ENCODE measurements at places on chromosomes 3 and 15. TPM values are rescaled to one million over a fixed set of nuclear protein-coding genes. Genes with fewer than 3 reads are reported as not detected.

GRCh38 chr3:46127503-46127902 lies 80.6 kb downstream of the CCR1 start:
- no peak for DNase-seq

DNA sequence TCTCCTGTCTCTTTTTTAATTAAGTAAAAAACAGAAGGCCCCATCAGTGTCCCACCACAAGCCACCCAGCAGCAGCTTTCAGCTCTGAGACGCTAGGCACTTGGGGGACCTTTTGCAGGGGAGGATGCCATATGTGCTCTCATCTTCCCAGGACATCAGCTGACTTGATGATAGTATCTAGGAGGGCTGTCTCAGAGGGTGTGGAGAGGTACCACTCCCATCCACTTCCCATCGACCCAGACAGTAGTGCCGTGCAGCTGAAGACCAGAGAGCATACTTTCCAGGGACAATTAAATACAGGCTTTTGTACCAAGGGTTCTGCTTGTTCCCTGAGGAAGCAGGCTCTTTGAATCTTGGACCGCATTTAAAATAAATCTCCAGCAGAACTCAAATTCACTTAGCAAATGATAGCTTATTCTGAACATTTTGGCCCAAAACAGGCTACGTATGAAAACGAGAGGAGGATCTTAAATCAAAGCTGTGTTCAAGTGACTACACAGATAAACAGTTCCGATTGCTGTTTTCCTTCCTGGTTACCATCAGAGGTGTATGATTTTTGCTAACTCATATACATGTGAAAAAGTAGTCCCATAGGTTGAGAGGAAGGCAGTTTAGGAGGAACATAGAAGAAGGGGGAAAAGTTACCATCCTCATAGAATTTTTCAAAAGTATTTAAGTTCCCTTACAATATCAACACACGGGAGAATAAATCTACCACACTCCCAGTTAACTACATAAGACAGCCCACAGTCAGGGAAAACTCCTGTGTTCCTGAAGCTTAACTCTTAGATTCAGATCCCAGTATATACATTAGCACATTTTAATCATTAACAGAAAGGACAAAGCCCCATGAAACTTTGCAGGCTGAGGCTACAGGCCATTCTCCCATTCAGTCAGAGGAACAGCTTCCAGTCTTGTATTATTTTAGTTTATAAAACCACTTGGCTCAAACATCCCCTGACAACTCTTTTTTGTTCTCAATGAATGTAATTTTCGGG lies 9.5 kb downstream of the WNT5A start:
- DNase-seq, result peak; percentile 22

GRCh38 chr15:50257332-50257731 lies 8.2 kb downstream of the HDC start:
- DNase-seq, result no peak

DNA sequence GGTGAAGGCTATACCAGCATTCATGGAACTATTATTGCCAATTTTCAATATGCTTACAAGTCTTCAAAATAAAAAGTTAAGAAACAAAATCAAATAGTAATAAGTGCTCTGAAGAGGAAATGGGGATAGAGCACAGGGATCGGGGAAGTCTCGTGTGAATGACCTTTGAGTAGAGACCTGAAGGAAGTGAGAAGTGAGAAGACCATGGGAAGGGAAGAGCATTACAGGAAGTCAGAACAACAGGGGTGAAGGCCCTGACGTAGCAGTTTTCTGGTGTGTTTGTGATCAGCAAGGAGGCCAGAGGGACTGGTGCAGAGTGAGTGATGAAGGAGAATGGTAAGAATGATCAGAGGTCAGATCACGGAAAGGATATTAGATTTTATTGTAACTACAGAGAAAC lies 48.1 kb downstream of the STAC start:
- DNase-seq, result no peak

The CNTN6 gene
- total RNA-seq, result 1.9 TPM

The SPATA12 gene
- total RNA-seq, result 0.10 TPM

GRCh38 chr3:107416138-107416537 lies 38.9 kb downstream of the CCDC54 start:
- DNase-seq, result no peak

- DNase-seq, result no peak
Observed at GRCh38 chr15:78620527-78621421, at the start of gene CHRNA3. Gene CHRNA3, minus strand, starts transcription at chr15:78620996. Its CDS starts 202 bp downstream, at chr15:78620794.

DNA sequence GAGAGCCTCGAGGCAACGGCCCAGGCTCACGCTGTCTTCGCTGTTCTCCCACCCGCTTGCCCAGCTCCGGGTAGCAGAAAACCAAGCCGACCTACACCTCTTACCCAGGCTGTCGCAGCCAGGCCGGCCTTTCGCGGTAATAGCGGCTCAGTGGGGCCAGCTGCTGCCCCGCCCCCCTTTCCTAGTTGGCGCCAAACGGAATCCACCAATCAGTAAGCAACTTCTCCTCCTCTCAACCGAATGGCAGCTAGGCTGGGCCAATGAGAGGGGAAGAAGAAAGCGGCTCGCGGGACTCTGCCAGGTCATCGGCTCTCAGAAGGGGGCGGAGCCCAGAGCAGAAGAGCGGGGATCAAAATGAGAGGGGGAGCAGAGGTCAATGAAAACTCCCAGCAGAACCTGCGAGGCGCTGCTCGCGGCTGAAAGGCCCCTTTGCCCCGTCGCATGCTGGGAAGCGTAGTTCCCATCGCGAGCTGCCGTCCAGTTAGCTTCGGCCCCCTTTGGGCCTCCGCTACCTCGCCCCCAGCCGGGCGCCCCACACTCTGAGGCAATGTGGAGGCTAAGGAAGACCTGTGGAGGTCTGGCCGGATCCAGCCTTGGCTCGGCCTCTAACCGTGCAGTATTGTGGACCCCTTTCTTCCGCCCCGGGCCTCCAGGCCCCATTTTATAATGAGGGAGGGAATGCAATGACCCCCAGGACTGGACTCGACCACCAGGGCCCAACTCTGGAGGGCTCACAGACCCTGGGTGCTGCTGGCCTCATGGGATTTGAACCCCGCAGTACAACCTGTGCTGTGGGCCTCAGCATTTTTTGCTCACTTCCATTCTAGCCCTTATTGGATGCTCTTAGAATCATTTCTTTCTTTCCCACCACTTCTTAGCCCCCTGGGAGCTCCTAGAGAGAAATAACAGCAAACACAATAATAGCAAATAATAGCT lies at the start of gene CDC25A:
TSS of gene CDC25A (minus strand) at position 152 of the 936 bp plus-strand sequence. CDS start 470 bp downstream, outside the sequence.
- DNase-seq, result peak; percentile 97

DNA sequence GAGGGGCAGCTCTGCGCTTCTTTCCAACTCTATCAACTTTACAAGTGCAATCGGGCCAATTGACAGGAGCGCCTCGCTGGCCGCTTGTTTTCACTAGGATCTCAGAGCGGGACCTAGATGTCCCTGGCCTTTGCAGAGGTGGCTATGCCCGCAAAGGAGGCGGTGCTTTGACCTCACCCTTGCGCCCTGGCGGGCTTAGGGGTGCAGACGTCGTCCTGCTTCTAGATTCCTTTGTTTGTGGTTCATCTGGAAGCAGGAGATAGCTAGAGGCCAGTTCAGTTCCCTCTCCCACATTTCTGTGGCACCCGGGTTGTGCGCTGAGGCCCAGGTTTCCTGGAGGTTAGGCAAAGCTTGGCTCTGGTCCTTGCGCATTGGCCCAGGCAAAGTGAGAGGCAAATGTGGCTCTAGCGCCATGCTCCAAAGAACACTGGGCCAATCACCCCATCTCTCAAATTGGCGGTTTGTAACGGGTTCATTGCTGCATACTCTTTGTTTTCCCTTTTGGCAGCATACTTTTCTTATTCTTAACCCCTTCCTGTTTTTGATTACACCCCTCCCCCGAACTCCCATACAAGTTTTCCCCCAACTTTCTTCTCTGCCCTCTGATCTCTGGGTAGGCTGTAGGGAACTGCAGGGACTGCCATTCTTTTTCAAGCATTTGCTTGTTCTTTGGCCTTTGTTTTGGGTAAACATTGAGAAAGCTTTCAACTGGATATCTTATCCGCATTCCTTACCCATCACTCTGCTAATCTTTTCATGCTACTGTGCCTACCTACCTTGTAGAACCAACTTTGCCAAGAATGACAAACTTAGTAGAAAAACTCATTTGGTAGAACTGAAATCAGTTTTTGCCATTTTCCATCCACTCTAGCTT lies 1.4 kb downstream of the PPM1L start:
- DNase-seq, result no peak

GRCh38 chr3:84275532-84275931 lies 683.3 kb upstream of the CADM2 start:
- no peak for DNase-seq

- DNase-seq, result no peak
Observed at GRCh38 chr3:120339362-120339761, 9.8 kb downstream of the LRRC58 start.

The USP3 gene
- 59.3 TPM for total RNA-seq

GRCh38 chr3:113455446-113455845 lies 14.2 kb upstream of the CFAP44 start:
- no peak for DNase-seq

DNA sequence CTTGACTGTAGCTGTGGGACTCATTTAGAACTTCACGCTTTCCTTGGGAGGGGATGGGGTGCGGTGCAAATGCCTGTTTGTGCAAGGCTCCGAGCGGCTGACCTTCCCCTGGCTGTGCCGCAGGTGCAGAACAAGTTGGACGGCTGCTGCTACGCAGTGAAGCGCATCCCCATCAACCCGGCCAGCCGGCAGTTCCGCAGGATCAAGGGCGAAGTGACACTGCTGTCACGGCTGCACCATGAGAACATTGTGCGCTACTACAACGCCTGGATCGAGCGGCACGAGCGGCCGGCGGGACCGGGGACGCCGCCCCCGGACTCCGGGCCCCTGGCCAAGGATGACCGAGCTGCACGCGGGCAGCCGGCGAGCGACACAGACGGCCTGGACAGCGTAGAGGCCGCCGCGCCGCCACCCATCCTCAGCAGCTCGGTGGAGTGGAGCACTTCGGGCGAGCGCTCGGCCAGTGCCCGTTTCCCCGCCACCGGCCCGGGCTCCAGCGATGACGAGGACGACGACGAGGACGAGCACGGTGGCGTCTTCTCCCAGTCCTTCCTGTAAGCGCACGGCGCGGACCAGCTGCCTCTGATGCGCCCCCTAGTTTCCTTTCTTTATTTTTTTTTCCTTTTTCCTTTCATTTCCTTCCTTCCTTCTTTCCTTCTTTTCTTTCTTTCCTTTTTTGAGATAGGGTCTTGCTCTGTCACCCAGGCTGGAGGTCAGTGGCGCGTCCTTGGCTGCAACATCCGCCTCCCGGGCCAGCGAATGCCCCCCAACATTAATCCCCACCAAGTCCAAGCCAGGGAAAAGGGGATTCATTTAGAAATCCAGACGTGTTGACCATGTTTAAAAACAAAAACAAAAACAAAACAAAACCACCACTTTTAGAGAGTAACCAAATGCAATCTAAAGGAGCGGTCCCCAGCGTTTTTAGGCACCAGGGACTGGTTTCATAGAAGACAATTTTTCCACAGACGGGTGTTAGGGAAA lies 42.7 kb downstream of the EIF2AK4 start:
- DNase-seq, result peak; percentile 55

- DNase-seq, result no peak
Observed at GRCh38 chr15:69562564-69562963, 109.9 kb downstream of the RPLP1 start.

DNA sequence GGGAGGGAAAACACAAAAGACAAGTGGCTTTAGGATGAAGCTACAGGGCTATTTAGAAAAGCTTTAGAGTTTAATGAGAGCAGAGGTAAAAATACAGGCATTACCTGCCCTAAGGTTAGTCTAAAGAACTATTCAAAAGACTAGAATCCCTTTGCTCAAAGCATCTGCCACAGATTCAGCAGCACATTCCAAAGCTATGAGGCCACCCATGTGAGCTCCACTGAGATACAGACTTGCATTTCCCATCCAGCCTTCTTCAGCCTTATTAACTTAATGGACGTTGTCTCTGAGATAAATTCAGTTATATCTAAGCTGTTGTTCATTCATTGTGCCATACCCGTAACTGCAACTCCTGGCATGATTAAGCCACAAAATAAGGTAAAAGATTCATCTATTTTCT lies 25.4 kb downstream of the CXCR6 start:
- peak; percentile 23 for DNase-seq

DNA sequence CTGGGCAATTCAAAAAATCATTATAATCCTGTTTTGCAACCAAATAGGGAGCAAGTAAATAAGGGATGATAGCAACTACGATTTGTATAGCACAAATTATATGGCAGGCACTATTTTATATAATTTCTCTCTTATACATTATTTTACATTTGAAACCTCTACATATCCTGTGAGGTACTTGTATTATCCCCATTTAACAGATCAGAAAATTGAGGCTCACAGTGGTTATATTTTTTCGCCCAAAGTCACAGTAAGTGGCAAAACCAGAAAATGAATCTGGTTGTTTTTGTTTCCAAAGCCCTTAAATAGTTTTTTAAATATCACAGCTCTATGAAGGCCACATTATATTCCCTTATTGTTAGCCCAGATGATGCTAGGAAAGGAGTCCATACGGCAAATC lies 74.3 kb downstream of the MLH1 start:
- DNase-seq, result no peak

DNA sequence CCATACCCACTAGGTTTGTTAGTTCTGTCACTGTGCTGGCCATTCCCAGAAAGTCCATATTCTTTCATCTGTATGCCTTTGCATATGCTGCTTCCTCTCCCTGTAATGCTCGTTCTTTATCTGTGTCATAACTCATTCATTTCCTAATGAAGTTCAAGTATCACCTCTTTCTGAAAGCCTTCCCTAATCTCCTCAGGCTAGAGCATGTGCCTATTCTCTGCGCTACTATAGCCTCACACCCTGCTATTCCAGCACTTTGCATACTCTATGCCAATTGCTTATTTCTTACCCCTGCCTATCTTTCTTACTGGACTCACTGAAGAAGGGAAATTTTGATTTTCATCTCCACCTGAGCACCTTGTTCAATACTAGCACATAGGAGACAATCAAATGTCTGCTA lies 25.6 kb upstream of the C2CD4B start:
- no peak for DNase-seq

The TRPM1 gene
- total RNA-seq, result 3.5 TPM

The BCHE gene
- total RNA-seq, result 28.8 TPM

DNA sequence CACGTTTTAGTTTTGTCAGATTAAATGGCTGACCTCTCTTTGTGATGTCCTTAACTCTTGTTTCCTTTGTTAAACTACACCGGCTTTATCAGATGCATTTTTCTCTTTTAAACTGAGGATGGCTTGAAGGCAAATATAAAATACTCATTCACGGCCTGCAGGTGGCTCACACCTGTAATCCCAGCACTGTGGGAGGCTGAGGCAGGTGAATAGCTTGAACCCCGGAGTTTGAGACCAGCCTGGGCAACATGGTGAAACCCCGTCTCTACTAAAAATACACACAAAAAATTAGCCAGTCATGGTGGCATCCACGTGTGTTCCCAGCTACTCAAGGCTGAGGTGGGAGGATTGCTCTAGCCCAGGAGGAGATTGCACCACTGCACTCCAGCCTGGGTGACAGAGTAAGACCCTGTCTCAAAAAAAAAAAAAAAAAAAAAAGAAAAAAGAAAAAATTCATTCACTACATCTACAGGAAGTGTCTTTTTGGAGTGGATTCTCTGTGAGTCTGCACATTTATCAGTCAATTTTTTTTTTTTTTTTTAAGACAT lies 34.7 kb upstream of the SACM1L start:
- no peak for DNase-seq

GRCh38 chr3:59245300-59245858 lies 195.6 kb upstream of the CFAP20DC start:
- no peak for DNase-seq

GRCh38 chr3:17063596-17063995 lies 178.8 kb downstream of the PLCL2 start:
- no peak for DNase-seq

GRCh38 chr3:172142051-172142863 lies 102.9 kb downstream of the FNDC3B start:
- DNase-seq, result no peak

Measured in skin of body (tissue), 3 donors.